ENCODE measurements at places on chromosomes 4 and X. TPM values are rescaled to one million over a fixed set of nuclear protein-coding genes. Genes with fewer than 3 reads are reported as not detected.

PAK3 gene
- total RNA-seq: 1.3 TPM

NEXMIF gene
- total RNA-seq: not detected

SOX3 gene
- not detected for total RNA-seq

CDKL2 gene
- 0.13 TPM for total RNA-seq

- DNase-seq: peak; percentile 7
These were observed 48.3 kb upstream of the HPGDS start for GRCh38 chr4:94390804-94391410.

DNA sequence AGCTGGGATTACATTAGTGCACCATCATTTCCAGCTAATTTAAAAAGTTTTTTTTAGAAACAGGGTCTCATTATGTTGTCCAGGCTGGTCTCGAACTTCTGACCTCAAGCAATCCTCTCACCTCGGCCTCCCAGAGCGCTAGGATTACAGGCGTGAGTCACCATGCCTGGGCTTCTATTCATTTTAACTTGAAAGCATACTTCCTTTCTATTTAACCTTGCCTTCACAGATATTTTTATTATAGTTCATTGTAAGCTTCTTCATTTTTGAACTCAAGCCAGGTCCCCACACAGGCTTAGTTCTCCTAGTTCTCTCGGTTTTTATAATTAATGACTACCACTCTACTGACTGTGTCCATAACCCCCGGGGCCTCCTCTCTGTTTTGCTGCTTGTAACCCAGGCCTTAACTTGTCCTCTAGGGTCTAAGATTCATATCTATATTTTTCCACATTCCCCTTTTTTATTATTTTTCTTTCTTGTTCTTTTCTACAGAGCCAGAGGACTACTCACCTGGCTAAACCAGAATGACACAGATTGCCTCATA lies 50.7 kb downstream of the SNX12 start:
- DNase-seq: peak; percentile 27

DNA sequence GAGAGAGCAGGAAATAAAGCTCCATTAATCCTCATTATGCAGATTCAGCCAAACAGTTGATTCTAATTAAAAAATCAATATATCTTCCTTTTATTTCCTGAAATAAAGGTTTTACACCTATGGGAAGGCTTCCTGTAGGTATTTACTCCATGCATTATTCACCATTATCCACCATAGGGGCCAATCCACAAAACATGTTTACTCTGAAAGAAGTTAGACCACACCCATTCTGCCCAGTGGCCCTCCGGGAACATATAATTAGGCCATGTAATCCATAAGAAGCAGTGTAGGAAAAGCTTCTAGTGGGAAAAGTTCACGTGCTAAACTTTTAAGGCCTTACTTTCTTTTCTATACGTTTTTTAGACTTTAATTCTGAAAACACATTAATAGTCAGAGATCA lies 57.7 kb downstream of the SAT1 start:
- DNase-seq: no peak

PCYT1B gene
- total RNA-seq: not detected

GRCh38 chr4:144421056-144421455 lies 224.9 kb upstream of the HHIP start:
- no peak for DNase-seq
